ENCODE measurements at places on chromosomes 13 and 19.

- no peak for DNase-seq
Measured at GRCh38 chr13:99311137-99311536, 3.9 kb upstream of the GPR183 start.

DNA sequence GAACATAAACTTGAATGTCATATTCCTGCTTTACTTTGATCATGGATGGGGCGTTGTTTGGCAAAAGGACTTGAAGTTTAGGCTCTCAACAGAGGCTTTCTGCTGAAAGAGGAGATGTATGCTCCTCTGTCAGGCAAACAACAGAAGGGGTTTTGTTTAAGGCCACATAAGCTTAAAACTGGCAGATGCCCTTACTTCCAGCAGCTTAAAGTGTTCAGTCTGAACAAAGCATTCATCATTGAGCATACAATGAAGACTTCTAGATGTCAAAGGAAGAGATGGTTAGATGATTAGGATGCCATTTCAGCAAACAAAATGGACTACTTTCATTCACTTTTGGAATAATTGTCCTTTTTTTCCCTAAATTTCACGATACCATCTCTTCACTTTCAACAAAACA is 484.5 kb downstream of the SLITRK6 start:
- DNase-seq: no peak

DNA sequence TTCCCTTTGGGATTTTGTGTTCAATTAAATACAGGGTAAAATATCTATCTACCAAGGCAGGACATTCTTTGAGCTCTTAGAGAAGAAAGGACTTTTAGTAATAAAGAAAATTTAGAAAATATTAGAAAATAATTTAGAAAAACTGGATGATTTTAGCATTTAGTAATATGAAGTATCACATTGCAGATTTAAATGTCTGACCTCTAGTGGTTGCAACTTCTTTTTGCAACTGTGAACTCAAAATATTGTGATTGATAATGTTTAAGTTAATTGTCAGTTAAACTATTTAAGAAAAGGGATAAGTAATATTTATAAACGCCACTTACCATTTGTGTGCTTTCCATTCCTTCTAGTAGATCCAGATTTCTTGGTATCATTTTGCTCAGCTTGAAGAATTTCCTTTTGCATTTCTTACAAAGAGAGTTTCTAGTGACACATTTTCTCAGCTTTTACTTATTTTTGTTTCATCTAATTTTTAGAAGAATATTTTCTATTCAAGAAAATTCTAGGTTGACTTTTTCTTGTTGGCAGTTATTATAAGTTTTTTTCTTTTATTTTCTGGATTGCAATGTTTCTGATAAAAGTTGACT is 10.3 kb upstream of the POSTN start:
- DNase-seq: no peak

DNA sequence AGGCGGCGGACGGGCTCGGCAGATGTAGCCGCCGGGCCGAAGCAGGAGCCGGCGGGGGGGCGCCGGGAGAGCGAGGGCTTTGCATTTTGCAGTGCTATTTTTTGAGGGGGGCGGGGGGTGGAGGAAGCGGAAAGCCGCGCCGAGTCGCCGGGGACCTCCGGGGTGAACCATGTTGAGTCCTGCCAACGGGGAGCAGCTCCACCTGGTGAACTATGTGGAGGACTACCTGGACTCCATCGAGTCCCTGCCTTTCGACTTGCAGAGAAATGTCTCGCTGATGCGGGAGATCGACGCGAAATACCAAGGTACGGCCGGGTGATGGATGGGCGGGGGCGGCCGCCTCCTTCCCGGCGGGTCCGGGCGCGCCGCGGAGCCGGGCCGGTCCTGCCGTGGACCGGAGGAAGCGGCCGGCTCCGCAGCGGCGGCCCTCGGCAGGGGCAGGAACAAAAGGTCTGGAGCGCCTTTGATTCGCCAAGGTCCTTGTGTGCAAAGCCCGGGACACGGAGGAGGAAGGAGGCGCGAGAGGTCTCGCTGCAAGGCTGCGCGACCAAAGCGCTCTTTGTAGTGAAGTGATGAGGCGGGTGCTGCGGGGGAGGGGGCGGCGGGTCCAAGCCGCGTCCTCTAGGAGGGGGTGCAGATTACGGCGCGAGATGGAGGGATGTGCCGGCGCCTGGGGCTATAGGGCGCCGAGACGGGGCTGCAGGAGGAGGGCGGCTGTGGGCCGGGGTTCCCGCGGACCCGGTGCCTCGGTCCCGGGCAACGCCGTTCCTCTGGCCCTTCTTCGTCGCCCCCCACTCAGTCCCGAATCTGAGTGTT is 689 bp downstream of the ING1 start:
- no peak for DNase-seq

DNA sequence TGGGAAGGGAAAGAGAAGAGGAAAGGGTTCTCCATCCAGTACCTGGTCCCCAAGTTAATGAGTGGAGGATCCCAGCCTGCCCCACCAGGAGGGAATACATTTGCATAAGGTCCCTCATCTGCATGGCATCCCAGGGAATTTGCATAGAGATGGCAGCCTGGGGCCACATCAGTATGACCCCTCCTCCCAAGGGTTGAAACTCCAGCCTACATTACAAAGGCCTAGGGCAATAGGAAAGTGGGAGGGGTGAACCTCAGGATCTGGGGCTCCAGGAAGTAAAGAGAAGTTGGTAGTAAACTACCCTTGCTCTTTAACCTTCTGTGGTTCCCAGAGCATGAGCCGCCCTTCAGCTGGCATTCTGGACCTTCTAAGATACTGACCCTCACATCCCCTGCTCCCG is 6.8 kb upstream of the NECTIN2 start:
- no peak for DNase-seq

GRCh38 chr13:40445557-40445990 is 220.9 kb downstream of the FOXO1 start:
- DNase-seq: peak; percentile 75

GRCh38 chr19:13206587-13206986 is 56.4 kb downstream of the IER2 start:
- no peak for DNase-seq

- no peak for DNase-seq
Measured at GRCh38 chr13:20779405-20779804, 5.6 kb upstream of the EEF1AKMT1 start.

- no peak for DNase-seq
Measured at GRCh38 chr13:112034231-112034630, 32.7 kb upstream of the SOX1 start.

GRCh38 chr13:75521956-75522355 is 15.7 kb downstream of the COMMD6 start:
- no peak for DNase-seq

- no peak for DNase-seq
Measured at GRCh38 chr19:7751157-7751783, 3.9 kb upstream of the CD209 start.

DNA sequence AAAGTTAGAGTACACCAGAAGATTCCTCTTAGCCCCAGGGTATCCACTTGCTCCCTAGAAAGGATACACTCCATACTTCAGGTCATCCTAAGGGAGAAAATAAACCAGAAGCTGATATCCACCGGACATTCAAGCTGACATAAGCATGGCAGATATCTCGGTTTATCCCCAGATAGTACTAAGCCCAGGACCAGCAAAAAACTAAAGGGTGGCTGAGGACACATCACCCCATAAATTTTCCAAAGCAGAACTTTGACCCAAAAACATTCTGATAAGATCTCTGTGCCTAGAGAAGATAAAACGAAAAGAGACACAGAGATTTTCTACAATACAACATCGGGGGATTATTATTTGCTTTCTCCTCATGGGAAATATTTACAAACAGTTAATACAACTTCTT is 13.9 kb upstream of the ZNF431 start:
- no peak for DNase-seq

DNA sequence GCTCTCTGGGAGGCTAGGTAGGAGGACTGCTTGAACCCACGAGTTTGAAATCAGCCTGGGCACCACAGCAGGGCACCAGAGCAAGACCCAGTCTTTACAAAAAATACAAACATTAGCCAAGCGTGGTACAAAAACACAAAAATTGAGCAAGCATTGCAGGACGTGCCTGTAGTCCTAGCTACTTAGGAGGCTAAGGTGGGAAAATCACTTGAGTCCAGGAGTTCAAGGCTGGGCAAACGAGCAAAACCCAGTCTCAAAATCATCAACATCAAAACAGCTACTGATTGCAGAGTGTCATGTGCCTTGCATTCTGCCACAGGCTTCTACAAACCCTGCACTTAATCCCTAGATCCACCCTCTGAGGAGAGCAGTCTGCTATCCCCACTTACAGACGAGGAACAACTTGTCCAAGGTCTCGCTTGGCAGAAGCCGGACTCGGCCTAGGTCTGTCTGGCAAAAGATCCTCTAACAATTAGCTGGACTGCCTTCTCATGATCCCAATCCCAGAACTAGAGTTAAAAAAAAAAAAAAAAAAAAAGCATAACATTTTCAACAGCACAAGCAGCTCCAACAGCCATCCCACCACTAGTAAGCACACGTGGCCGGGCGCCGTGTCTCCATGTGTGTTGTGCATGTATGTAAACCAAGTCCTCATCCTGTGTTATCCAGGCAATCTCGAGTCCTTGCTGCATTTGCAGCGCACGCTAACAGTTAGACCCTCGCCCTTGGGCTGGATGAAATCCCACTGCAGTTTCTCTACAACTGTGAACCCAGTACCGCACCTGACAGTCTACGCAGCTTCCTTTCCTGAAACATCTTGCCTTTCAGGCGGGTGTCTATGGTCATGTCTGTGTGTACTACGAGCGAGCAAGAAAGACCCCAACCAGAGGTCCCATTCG is 2.0 kb downstream of the PPP6R1 start:
- DNase-seq: no peak

GRCh38 chr19:45344621-45345505 is 4.3 kb downstream of the KLC3 start:
- DNase-seq: no peak

DNA sequence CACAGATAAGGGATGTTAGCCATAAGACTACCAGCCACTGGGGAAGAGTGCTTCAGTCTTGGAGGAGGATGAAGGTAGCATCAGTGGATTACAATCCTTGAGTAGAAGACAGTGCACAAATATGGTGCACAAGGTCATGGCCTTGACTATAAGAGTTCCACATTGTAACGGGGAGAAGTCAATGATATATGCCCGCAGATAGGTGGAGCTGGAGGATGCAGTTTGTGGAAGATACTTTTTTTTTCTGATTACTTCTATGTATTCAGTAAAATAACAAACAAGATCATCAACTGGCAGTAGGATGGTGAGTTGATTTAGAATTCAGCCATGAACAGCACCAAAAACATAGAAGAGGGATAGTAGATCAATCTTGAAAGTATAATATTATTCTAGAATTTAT is 926.8 kb upstream of the MIR17HG start:
- no peak for DNase-seq

- DNase-seq: no peak
Measured at GRCh38 chr13:25180775-25181537, 8.9 kb upstream of the AMER2 start.

DNA sequence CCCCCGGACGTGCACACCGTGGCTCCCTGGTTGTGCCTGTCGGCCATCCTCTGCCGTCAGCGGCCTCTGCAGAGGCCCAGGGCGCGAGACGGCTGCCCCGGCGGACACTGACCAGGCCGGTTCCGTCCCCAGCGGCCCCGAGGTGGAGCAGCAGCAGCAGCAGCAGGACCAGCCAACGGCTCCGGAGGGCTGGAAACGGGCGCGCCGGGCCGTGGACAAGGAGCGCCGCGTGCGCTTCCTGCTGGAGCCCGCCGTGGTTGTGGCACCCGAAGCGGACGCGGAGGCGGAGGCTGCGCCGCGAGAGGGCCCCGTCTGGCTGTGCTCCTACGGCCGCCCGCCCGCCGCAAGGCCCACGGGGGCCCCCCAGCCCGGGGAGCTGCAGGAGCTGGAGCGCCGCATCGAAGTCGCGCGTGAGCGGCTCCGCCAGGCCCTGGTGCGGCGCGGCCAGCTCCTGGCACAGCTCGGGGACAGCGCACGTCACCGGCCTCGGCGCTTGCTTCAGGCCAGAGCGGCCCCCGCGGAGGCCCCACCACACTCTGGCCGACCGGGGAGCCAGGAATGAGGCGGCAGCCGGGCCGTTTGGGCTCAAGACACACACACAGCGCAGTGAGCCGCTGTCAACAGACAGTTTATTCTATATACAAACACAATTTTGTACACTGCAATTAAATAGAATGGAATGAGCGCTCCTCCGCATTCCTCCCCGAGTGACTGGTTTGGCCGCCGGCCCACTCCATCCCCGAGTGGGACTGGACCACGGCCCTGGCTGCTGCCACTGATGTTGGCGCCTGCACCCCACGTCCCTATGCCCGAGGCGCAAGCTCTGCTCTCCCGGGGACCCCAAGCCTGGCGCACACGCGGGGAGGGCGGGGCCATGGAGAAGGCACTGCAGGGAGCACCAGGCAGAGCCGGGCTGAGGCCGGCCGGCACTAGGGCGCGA is 9.1 kb downstream of the GRIN3B start:
- DNase-seq: no peak

DNA sequence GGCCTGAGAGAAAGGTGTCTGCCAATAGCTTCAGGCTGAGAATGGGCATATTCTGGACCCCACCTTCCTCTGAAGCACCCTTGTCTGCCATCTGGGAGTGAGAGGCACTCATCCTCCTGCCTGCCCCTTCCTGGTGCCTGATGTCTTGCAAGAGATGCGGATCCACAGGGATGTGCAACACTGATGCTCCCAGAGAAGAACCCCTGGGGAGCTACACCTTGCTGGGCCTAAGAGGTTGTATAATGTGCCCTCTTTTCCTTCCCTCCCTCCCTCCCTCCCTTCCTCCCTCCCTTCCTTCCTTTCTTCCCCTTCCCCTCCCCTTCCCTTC is 34.6 kb downstream of the ADPRHL1 start:
- DNase-seq: no peak

All from astrocyte of the cerebellum (primary cell).